ENCODE measurements at places on chromosomes 6 and 20.

DNA sequence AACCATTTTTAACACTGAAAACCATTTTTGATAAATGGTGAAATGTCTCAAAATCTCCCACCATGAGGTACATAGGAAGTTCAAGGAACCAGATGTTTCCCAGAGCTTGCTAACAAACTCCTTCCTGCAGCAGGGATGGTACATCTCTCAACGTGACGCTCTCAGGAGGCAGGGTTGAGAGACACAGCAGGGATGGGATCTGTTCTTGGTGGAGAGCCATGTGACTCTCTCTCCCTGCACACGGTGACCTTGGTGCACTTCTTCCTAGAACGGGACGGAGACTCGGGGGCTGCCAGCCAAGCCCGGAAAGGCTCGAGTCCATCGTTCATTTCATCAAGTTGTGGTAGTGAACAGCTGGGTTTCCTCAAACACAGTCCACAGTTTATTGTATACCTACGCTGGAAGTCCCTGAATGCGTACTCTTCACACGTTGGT, 94.2 kb downstream of the FAM50B start:
- DNase-seq, result no peak

GRCh38 chr6:49918787-49919186, 45.2 kb downstream of the DEFB114 start:
- DNase-seq, result no peak

- no peak for DNase-seq
Measured at GRCh38 chr6:164554226-164554625, 755.2 kb downstream of the C6orf118 start.

GRCh38 chr20:1319051-1319450, 9.9 kb downstream of the SDCBP2 start:
- DNase-seq, result no peak

DNA sequence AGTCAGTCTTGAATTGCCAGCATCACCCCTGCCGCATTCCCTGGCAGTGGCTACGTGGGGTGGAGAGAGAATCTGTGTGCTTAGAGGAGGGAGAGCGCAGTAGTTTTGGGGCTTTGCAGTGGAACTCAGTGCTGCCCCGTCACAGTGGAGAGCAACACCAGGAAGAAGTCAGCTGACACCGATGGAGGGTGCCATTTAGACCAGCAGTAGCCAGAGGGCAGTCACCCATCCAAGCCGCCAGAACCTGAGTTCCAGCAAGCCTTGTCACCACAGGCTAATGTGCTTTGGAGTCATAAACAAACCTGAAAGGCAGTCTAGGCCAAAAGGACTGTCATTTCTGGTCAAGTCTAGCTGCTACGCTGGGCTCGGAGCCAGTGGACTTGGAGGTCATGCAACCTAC, 22.0 kb upstream of the PERP start:
- DNase-seq, result no peak

DNA sequence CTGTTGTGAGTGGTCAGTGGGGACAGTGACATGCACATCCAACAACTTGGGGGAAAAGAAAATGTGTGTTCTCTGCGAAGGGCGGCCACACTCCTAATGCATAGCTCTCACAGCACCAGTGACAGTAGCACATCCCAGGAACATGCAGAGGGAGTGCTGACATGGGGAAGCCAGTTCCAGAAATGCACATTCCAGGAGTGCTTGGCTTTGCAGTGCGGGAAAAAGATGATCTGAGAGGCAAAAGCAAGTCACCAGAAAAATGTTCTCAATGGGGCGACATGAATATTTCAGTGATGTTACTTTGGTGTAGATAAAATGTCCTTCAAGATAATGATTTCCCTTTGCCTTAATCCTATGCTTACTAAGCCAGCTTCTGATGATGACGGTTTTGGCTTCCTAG, 42.9 kb upstream of the PDE10A start:
- no peak for DNase-seq

DNA sequence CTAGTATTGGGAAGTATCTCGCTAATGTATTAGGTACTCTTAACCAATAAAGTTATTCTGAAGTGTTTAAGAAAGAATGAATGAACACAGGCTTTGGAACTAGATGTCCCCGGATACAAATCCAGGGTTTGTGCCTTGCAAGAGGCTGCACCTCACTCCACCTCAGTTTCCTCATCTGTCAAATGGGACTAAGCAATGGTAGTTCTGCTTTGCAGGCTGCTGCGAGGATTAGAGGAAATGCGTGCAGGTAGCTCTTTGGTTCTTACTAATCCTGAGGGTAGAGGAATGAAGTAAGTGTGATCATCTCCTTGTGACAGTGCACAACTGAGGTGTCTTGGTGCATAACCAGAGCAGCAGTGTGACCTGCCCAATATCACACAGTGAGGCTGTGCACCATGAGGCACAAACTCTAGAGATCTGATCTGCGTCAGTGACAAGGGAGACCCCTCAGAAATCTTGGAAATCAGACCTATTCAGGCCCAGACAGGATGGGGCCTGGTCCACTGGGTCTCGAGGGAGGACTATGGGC, 26.7 kb downstream of the ADA start:
- DNase-seq, result no peak

GRCh38 chr6:139271056-139271455, 20.7 kb downstream of the TXLNB start:
- no peak for DNase-seq

- DNase-seq, result no peak
Measured at GRCh38 chr20:48735112-48735511, 92.7 kb downstream of the PREX1 start.

DNA sequence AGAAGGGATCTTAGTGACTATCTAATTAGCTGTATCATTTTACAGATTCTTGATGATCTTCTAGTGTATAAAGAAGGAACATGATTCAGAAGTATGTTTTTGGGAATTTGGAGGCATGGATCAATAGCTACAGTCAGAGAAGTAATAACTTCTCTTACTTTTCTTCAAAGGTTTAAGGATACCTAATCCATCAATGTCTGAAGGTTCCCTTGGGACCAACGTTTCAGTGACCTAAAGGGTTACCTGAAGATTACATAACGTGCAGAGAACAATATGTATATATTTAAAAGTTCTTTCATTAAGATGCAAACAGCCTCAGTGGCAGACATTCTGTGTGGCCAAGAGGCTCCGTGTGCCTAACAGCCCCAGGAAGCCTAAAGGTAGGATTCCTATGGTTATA, 3.2 kb downstream of the HDAC2 start:
- DNase-seq, result no peak

- DNase-seq, result no peak
Measured at GRCh38 chr6:4350567-4351519, 215.5 kb upstream of the ECI2 start.

GRCh38 chr6:90425161-90425641, 128.6 kb upstream of the BACH2 start:
- DNase-seq, result no peak

DNA sequence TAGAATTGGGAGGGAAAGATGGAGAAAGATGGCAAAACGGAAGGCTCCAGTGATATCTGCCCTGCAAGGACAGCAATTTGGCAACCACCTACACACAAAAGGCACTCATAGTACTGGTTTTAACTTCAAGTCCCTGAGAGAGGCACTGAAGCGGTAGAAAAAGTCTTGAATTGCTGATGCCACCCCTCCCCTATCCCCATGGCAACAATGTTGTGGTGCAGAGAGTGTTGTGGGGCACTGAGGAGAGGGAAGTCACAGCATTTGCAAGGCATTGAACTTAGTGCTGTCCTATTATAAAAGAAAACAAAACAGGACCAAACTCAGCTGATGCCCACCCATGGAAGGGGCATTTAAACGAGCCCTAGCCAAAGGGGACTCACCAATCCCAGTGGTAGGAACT, 343.7 kb downstream of the HAO1 start:
- DNase-seq, result no peak

DNA sequence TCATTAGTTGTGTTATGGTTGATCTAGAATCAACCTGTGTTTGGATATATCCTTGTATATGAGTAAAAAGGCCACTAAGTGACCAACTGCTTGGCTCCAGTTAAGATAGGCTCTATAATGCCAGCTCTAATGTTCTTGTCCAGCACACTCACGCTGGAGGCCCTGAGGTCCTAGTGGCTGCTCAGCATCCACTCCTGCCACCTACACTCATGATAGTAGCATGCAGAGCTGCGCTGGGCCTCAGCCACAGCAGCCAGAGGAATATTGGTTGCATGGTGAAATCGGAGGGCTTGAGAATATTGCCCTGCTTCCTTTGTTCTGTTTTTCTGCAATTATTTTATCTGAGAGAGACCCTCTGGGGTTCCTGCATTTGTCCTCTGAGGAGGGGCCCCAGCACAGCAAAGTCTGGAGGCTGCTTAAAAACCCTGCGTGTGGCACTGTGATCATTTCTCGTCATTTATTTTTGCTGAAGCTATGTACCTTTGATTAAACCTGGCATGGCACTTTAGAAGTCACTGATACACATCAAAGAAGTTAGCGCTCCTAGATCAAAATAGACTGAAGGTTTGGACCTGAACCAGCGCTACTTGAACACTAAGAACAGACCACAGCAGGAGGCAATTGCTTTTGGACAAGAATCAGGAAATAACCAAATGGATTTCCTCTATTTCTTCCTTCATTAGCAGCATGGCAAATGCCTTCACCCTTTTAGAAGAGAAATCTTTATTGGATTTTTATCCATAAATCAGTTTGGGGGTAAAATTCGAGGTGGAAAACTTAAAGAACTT, 398.4 kb upstream of the ID4 start:
- no peak for DNase-seq

GRCh38 chr6:116304538-116305097, 24.9 kb upstream of the TSPYL1 start:
- DNase-seq, result no peak

GRCh38 chr6:70310063-70310694, 7.3 kb upstream of the COL9A1 start:
- no peak for DNase-seq

DNA sequence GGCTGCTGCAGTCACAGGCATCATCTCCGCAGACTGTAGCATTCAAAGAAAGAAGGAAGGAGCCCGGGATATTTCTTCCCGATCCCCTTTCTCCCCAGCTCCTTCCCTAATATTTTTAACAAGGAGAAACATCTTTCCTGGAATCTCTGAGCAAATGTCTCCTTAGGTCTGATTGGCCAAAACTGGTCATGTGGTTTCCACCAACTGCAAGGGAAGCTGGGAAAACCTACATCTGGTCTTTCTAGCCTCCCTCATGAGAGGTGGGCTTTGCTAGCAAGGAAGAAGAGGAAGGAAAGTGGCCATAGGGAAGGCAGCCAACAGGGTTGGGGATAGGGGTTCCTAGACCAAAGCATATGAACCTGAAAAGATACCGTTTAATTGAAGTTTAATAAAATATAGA, 35.1 kb downstream of the PDRG1 start:
- DNase-seq, result no peak

DNA sequence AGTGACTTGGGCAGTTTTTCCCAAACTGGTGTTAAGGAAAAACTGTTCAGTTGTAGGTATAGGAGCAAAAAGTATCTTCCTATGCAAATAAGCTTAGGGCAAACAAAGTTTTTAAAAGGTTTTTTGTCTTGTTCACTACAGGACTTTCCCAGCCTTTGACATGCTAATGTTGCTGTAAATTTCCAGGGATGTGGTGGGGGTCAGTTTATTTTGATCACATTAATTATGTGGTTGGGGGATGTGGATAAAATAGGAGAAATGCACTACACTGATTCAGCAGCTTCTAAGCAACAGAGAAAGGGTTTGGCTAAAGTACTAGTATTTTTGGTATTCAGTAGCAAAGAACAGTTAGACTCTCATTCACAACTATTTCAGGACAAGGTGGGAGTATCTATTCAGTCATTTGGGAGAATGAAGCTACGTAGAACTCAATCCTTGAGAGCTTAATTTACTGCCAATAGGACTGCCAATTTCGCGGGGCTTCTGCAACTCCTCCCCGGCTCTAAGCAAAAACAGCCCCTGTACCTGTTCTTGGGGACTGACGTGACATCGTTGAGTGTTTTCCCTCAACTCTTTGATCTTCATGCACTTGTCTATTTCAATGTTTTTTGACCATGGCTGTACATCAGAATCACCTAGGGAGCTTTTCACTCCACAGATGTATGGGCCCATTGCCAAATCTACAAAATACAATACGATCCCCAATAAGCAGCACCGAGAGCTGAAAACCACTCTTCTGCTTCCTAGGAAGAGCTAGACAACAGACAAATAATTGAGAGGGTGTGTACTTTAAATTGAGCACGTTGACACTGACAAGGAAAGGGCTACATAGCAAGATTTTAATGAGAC, 94.8 kb upstream of the NHSL1 start:
- DNase-seq, result no peak

DNA sequence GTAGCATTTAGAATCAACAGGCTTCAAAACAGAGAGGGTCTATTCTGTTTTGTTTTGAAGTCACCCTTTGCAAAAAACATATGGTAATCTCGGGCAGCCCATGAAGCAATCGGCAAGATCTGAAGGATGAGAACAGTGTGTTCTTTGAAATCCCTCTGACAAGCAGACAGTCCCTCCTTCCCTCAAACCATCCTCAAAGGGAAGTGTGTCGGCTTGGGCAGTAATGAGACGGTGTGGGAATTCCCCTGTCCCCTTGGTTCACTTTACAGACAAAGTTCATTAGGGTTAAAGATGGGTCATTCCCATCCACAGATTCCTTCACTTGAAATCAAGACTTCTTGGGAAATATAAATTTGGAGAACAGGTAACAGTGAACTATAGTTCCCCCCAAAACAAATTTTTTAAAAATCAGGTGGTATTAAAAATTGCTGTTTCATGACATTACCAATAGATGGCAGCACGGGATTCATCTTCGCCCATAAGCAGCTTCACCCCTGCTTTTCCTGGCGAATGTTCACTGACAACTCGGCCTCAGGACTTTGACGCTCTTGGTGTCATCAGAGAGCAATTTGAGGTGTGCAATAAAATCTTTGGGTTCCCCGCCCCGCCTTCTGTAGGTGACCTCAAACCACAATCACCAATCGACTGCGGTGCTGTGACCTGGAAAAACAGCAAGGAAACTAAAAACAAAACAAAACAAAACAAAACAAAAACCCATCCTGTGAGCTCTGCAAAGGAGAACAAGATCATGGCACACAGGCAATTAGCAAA, 159.3 kb upstream of the TNFAIP3 start:
- no peak for DNase-seq

GRCh38 chr6:20540683-20541082, 6.4 kb downstream of the CDKAL1 start:
- DNase-seq, result no peak

GRCh38 chr20:63054681-63055240, 48.0 kb upstream of the BHLHE23 start:
- no peak for DNase-seq

DNA sequence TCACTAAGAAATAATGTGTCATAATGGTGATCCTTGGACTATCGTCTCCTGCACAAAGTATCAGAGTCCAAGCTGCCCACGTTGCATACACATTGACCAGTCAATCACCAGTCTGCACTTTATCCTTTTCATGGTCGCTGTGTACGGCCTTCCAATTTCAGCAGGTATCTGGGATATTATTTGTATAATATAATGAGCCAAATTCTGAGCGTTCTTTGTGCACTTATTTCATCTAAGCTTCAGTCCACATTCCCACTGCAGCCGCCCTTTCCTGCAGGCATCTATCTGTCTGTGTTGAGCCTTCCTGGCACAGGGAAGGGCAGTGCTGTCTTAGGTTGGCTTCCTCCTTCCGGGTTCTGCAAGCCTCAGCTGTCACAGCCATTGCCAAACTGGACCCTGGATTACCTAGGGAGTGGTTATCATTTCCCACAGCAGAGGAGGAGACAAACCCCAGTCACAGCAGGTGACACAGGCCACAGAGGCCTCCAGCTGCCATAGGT, 174.3 kb downstream of the TTLL2 start:
- no peak for DNase-seq

Data from T1000 (cell line).